Fibroblast of skin of left quadriceps (primary cell): ENCODE measurements at places on chromosomes 1 and 21.

GRCh38 chr1:159172614-159173291 lies 1.3 kb downstream of the CADM3 start:
- DNase-seq, result no peak

DNA sequence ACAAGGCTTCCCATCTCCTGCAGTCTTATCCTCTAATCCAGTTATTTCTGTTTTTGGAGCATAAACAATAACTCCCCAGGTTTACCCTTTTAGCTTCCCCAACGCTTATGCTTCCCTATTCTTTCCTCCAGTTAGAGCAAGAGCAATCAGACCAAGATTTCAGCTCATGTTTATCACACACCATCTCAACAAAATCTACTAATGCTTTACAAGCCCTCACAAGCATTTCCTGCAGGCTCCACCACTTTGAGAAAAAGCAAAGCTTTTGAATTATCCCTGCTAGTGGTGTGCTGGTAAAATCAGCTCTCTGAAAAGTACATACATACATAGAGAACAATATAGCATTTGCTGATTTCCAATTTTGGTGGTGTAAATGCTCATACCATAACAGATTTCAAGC lies 92.9 kb downstream of the EDEM3 start:
- DNase-seq, result no peak

DNA sequence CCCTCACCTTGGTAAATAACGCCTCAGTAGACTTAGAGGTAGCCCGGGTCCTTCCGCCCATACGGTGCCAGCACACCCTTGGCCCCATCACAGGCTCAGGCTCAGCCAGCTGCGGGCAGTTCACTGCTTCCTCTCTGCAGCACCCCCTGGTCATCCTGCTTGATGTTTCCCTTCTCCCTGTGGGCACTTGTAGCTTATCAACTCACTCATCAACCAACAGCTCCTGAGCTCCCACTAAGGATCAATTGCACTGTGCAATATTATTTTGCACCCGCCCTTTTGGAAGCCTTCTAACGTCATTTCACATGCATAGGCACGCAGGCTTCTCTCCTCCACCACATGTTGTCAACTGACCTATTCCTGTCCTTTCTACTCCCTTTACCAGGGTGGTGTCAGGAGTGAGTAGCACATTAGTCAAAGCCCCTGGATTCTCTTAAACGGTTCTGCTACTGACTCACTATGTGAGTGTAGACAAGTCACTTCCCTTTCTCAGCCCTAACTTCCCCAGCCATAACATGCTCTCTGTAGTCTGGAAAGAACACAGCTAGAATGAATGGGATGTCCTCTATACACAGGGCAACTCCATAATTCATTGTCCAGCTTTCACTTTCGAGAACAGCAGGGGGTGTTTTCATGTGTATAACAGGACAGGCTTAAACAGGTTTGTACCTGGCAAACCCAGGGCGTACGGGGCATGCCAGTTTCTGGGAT lies 47.1 kb upstream of the IRF2BP2 start:
- peak; percentile 70 for DNase-seq

DNA sequence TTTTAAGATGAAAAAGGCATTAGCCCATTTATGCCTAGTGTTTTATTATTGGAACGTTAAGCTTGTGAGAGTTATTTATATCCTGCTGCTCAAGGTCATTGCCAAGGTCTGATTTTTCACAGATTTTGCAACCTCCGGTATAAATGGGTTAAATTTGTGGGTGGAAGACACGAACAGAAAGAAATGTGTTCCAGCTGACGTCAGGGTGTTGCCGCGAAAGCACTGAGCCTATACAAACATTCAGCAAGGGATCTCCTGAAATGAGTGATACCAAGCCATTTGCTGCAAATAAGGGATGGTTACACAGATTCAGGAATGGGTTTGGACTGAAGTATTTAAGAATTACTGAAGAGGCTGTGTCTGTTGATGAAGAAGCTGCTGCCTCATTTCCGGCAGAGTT lies 32.2 kb downstream of the TMED5 start:
- no peak for DNase-seq

- no peak for DNase-seq
Measured at GRCh38 chr1:218444588-218444987, 99.5 kb downstream of the TGFB2 start.

DNA sequence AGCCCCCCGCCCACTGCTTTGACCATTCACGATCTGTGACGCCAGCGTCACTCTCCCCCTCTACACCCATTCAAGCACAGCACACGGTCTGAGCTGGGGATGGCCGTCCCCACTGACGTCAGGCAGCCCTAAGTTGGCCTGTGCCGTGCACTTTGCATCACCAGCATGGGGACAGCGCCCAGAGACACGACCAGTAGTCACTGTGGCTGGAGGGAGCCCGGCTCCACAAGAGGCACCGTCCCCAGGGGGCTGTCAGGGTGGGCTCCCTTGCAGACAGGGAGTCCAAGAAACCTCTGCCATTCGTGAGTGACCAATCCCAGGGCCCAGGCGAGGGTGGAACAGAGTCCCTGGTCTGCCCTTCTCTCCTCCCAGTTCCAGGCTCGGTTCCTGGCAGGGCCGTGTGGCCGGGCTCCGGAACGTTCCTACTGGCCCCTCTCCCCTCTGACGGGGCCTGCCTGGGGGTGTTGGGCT lies 2.3 kb downstream of the KRTAP10-8 start:
- no peak for DNase-seq
